ENCODE measurements at places on chromosomes 4 and X. TPM values are rescaled to one million over a fixed set of nuclear protein-coding genes. Genes with fewer than 3 reads are reported as not detected.
A peak's percentile ranks its signal among the peaks of the same experiment; 100 is the strongest.

DNA sequence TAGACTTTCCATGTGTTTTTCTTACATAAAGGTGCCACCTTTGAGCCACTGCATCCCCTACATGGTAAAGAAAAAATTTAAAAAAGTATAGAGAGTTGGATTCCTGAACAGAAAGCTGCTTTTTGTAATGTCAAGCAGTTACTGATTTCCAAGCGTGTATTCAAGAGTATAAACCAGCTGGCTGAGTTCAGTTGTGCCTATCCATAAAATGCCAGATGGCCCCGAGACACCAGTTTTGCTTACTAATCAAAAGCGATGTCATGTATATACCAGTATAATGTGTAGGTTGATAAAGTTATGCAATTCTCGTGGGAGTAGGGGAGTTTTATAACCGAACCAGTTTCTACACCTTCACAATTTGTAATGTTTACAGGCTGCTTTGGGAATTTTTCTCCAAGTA lies 26.2 kb upstream of the PNPLA4 start:
- DNase-seq = no peak

The PIM2 gene
- total RNA-seq = 0.03 TPM

GRCh38 chr4:176769514-176769913 lies 23.2 kb downstream of the VEGFC start:
- peak; percentile 92 for DNase-seq

DNA sequence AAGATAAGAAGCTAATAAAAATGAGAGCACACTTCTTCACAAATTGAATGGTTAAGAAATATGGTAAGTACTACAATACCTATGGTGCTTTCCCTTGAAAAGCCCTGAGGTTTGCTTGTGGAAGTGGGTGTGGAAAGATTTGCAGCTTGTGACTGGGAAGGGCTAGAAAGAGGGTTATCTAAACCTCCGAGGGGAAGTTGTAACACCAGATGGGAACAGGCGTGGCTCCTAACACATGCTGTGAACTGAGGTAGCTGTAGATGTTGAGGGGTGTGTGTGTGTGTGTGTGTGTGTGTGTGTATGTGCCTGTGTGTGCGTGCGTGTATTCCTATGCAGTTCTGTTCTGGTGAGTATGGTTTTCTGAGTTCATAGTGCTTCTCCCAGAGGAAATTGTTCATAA lies 21.5 kb downstream of the FRMPD4 start:
- DNase-seq = no peak

DNA sequence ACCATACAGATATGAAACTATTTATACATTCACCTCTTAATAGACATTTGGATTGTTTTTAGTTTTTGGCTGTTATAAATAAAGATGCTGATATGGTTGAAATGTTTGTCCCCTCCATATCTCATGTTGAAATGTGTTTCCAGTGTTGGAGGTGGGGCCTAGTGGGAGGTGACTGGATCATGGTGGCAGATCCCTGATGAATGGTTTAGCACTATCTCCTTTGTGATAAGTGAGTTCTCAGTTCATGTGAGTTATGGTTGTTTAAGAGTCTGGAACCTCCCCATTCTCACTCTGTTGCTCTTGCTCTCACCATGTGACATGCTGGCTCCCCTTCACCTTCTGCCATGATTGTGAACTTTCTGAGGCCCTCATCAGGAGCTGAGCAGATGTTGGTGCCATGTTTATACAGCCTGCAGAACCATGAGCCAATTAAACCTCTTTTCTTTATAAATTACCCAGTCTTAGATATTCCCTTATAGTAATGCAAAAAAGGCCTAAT lies 12.2 kb upstream of the CLGN start:
- DNase-seq = no peak

The DNAAF6 gene
- total RNA-seq = not detected

The CSAG2 gene
- 6.1 TPM for total RNA-seq

DNA sequence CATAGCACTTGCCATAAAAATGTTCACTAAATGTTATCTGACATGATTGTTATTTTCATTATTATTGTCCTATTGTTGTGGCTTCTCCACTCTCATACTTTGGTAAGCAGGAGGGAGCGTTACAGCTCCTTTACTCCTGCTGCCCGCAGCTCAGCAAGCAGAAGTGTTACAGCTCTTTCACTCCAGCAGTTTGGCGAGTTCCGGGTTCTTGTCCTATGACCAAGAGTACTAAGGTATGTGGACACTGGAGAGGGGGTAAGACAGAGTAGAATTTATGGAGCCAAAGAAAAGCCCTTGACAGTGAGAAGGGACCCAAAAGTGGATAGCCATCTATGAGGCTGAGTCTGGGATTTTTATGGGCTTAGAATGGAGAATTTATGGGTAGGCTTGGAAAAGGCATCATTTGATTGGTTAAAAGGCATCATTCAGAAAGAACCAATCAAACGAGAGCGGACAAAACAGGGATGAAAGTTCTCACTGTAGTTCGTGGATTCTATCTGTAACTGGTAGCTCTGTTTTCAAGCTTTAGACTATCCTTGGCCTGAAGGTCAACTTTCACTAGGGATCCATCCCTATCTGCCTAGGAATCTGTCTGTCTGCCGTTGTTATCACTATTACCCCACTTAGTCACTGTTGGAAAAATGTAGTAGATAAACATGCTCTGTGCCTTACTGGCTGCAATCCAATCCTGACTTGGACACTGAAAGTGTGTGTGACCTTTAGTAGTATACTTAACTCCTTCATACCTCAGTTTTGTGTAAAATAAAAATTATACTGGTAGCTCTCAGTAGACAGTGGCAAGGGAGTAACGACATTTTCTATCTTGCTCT lies 545.6 kb upstream of the LCORL start:
- no peak for DNase-seq

GRCh38 chrX:46326161-46326560 lies 219.1 kb downstream of the ZNF674 start:
- DNase-seq = peak; percentile 42

The DCUN1D4 gene
- total RNA-seq = 25.4 TPM

GRCh38 chr4:10013722-10014121 lies 7.6 kb downstream of the SLC2A9 start:
- peak; percentile 40 for DNase-seq

GRCh38 chr4:124121461-124121971 lies 591.0 kb downstream of the ANKRD50 start:
- DNase-seq = peak; percentile 23

- peak; percentile 84 for DNase-seq
Observed at GRCh38 chrX:130974323-130974722, 71.3 kb upstream of the ENOX2 start.

The CXorf38 gene
- 11.9 TPM for total RNA-seq

- peak; percentile 40 for DNase-seq
Observed at GRCh38 chr4:124684301-124684700, 28.2 kb downstream of the ANKRD50 start.

The RIBC1 gene
- 0.19 TPM for total RNA-seq

The ART3 gene
- not detected for total RNA-seq

The UGT2B7 gene
- not detected for total RNA-seq

GRCh38 chr4:182280436-182281111 lies 37.4 kb downstream of the TENM3 start:
- peak; percentile 42 for DNase-seq

DNA sequence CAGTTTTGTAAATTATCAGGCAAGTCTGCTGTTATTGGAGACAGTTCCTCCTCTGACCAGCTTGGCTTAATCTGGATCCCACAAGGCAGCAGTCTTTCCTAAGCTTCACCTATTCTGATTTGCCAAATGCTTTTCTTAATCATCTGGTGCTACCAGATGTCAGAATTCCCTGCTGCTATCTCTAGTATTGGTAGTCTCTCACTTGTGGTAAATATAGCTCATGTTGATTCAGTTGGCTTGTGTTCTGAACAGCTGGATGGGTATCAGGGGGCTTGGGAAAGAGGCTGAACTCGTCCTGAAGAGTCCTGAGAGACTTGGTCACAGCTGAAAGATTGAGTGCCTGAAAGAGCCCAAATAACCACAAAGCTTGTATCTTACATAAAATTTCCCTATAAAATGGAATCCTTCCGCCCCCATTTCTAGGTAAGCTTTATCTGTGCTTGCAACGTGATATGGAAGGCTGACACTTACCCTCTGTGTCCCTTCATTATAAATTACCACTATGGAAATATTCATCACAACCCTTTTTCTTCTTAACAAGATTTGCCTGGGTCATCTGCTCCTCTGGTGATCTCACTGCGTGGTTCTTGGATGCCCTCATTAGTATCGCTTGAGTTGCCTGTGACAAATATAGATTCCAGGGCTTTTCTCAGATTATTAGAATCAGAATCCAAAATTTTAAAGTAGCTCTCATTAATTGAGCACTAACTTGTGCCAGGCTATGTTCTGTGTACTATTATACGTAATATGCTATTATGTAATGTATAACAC lies 104.1 kb upstream of the GPRIN3 start:
- DNase-seq = no peak

- DNase-seq = no peak
Observed at GRCh38 chr4:116469582-116469981, 615.8 kb downstream of the TRAM1L1 start.

The TMEM35A gene
- total RNA-seq = not detected

DNA sequence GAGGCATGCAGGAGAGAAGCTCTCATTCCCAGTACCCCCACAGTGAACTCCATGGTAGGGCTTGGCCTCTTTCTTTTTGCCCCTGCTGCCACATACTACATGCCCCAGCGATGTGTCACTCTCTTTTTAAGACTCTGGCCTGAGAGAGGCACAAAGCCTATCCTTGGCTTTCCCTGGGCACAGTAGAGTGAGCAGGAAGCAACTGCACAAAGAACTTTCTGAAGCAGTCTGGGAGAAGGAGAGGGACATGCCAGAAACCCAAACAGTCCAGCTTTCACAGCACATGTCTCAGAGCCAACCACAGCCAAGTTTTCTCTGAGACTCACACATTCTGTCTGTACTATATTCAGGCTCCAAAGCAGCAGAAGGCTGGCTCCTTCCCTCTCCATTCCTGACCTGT lies 7.9 kb upstream of the NALF2 start:
- DNase-seq = peak; percentile 38

GRCh38 chr4:145681956-145682355 lies 2.0 kb downstream of the C4orf51 start:
- no peak for DNase-seq

DNA sequence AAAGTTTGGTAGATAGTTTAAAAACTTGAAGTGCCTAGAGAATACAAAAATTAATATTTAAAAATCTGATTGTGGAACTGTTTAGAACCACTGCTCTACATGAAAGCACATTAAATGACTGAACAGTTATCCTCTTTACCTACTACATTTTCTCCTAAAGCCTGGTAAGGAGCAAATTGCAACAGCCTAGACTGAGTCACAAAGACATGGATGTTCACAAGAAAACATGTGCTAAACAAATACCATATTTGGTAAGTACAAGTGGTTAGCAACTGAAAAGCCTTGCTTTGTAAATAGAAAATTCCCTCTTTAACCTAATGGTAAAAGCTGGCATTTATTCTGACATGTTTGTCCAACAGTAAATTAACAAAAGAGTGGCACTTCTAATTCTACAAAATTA lies 203.1 kb downstream of the FBXO8 start:
- no peak for DNase-seq

The ABCB7 gene
- 13.5 TPM for total RNA-seq

GRCh38 chr4:177699365-177700213 lies 257.4 kb upstream of the AGA start:
- peak; percentile 64 for DNase-seq

Measured in HT1080 (cell line).